ENCODE measurements at places on chromosomes 1 and 21.

DNA sequence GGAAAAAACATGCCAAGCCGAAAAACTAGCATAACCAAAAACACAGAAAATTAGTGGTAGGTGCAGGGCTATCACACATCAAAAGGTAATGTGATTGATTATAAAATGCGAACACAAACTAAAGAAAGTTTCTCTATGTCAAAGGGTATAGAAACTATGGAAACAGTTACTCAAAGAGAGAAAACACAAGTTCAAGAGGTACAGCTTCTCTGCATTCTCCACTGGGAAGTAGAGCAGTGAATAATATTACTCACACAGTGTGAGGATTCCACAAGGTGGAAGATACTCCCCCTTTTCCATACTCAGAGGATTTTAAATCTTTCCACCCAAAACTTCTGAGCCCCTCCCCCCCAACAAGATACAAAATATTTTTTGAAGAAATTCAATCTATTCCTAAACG lies 18.6 kb downstream of the AKT3 start:
- no peak for DNase-seq

- DNase-seq, result no peak
These were observed 29.6 kb downstream of the DMBX1 start for GRCh38 chr1:46519209-46519608.

- DNase-seq, result no peak
These were observed 428.3 kb downstream of the KIF26B start for GRCh38 chr1:245583081-245583480.

GRCh38 chr1:94999456-95000131 lies 72.7 kb upstream of the CNN3 start:
- no peak for DNase-seq

GRCh38 chr1:217861658-217862057 lies 230.5 kb downstream of the SPATA17 start:
- DNase-seq, result no peak

DNA sequence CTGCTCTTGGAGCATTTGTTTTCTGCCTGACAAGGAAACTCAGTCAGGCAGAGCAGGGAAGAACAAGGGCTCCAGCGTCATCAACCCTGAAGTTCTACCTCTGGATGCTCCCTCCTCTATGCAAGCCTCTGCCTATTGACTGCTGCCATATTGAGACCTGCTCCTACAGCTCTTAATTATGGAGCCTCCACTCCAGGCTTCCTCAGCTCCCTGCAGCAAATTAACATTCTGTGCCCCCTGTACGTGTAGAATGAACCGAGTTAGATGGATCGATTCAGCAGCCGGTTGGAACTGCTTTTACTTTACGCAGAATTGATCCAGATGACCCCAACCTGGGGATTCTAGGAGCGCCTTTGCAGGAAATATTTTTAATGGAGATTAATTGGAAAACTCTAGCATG lies 68.7 kb downstream of the KIRREL1 start:
- no peak for DNase-seq

DNA sequence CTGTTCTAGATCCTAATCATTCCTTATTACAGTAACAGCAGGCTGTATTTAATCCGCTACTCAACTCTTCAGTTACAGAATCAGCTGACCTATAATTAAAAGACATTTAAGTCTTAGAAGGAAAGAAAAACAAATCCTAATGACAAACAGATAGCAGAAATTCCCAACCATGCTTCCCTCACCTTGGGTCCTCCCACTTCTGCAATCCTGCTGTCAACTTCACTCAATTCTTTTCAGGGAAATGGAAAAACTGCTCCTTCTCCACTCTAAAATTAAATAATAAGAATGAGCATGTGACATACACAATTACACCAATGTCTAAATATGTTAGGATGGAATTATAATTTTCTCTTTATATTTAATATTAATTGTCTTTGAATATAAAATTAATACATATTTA lies 182.6 kb upstream of the LYPLAL1 start:
- no peak for DNase-seq

DNA sequence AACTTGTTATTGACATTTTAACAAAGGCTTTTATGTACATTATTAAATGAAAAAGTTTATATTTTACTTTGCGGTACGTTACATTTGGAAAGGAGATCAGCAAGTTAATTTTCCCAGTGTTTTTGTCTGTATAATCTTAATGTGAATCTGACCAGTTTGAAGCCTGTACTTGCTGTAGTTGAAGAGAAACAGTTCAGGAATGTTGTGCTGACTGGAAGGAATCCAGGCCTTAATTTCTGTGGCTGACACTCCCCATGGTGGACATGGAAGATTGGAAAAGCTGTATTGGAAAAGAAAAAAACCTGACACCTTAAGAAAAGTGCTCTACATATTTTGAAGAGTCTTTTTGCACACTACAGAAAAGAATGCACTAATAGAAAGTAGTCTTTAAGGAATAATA lies 15.5 kb downstream of the LEPR start:
- no peak for DNase-seq

DNA sequence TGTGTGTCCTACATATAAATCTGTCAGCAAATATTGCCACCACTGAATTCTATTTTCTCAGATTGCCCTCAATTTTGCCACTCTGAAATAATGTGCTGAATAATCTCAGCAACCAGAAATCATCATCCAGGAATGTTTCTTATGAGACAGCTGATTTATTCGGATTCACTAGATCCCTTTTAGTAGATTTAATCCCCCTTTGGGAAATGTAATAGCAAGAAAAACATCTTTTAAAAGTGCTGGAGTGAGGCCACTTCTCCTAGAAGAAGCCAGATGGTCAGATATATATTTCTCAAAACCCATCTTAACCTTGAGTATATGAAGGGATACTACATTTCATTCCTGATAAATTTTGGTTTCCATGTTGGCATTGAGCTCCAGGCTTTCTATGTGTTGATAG lies 327.7 kb downstream of the SMYD3 start:
- no peak for DNase-seq

GRCh38 chr1:12601700-12602658 lies 16.0 kb downstream of the DHRS3 start:
- DNase-seq, result no peak

Measured in Kasumi-1 (cell line).